ENCODE measurements at places on chromosomes 1 and 21. TPM values are rescaled to one million over a fixed set of nuclear protein-coding genes. Genes with fewer than 3 reads are reported as not detected.
A peak's percentile ranks its signal among the peaks of the same experiment; 100 is the strongest.

- DNase-seq = no peak
Observed at GRCh38 chr1:103373991-103374390, 151.5 kb upstream of the RNPC3 start.

DENND2D gene
- total RNA-seq = 2.9 TPM

DNA sequence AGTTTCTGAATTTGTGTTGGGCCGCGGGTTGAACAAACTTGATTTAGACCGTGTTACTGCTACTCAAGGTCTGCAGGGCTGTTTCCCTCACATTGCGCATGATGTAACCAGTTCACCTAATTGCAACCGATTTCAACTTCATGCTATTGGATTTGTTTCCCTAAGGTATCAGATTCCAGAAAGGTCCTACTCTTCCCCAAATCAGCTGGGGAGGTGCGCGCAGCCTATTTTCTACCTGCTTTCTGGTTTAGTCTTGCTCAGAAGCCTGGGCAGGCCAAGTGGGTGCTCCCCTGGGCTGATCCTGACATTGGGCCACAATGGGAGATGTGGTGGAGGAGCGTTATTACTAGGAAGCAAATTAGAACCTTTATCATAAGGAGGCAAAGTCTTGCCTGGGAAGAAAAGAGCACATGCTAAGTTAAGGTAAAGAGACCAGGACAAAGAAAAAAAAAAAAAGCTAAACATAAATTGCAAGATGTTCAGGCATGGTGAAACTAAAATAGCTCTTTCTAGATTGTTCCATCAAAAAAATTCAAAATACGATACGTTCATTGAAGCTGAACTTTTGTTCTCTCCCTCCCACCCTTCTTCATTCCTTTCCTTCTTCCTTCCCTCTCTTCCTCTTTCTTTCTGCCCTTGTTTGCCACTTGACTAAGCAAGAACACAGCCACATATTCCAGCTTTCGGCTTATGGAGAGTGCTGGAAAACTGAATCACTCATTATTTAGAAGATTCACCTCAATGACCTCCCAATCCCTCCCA is 28.8 kb upstream of the TARBP1 start:
- no peak for DNase-seq

CD164L2 gene
- not detected for total RNA-seq

DNA sequence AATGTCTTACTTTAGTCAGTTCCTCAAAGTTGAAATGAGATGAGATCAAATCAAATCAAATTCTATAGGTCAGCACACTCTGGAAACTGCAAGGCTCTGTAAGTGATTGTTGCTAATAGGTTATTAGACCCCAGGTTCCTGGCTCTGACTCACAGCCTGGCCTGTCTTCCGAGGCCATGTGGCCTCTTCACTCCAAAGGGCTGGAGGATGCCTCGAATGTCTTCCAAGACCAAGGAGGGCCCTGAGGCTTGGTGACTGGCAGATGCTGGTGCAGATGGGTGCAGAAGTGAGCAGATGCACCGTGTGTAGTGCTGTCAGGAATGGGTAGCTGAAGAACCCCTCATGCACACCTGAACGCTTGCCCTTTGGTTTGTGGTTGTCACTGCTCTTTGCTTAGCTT is 113.4 kb downstream of the MAB21L3 start:
- DNase-seq = no peak

- DNase-seq = no peak
Observed at GRCh38 chr1:184379111-184379752, 7.6 kb upstream of the C1orf21 start.

DNA sequence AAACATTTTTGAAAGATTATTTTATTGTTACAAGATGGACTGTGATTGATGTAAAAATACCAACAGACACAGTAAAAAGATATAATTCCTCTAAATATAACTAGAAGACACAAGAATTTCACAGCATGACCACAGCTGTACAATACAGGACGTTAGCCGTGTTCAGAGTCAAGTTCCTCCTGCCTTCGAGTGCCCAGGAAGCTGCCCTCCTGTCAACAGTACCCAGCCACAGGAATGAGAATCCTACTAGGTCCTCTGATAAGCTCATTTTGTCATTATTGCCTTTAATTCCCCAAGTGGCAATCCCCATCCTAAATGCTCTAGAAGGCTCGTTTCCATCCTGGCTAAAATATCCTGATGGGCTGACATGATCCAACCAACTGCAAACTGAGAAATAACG is 16.4 kb upstream of the CAPN2 start:
- no peak for DNase-seq

- DNase-seq = no peak
Observed at GRCh38 chr21:42413500-42413899, 9.8 kb downstream of the UBASH3A start.

DNA sequence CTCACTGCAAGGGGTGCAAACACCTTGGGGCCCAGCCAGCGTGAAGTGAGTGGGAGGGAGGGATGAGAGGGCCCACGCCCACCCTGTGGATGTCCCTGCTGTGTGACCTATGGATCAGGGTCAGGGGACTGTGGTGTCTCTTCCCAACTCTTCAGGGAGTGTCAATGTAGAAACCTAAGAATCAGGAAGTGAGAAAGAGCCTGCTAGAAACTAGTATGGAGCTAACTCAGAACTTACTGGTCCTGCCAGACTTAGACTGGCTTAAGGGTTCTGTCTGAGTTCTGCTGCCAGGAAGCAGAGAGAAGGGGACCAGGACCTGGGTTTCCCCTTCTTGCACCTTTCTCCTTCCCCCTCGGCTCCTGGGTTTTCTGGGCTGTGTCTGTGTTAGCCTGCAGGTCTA is 1.8 kb upstream of the IL10 start:
- DNase-seq = no peak

DNA sequence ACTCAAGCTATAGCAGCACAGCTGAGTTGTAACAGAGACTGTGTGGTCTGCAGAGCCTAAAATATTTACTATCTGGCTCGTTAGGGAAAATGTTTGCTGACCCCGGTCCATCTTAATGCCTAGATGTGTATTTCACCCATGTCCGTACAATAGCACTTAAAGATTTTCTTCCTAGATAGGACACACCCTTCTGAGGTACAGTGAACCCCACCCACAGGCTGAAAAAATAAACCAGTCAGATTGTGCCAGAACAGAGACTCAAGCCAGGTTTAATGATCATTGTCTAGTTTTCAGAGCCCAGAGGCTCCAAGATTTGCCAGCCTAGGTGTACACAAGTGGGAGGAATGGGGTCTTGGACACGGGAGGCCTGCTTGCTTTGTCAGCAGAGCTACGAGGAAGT is 5.6 kb downstream of the AMIGO1 start:
- no peak for DNase-seq

GRCh38 chr21:41726058-41726558 is 40.7 kb downstream of the RIPK4 start:
- no peak for DNase-seq

- DNase-seq = no peak
Observed at GRCh38 chr1:20031161-20031560, 38.8 kb upstream of the PLA2G5 start.

- DNase-seq = no peak
Observed at GRCh38 chr1:241841691-241842090, 6.3 kb upstream of the EXO1 start.

PALMD gene
- 6.0 TPM for total RNA-seq

- peak; percentile 79 for DNase-seq
Observed at GRCh38 chr1:19661721-19662228, 2.9 kb upstream of the HTR6 start.

- peak; percentile 35 for DNase-seq
Observed at GRCh38 chr1:168408539-168408865, 127.8 kb downstream of the TBX19 start.

GRCh38 chr1:55334160-55334559 is 119.0 kb upstream of the USP24 start:
- DNase-seq = no peak

WLS gene
- total RNA-seq = 27.3 TPM

- DNase-seq = no peak
Observed at GRCh38 chr1:153531638-153532037, 4.2 kb downstream of the S100A6 start.

GRCh38 chr1:164728719-164729118 is 169.7 kb downstream of the PBX1 start:
- no peak for DNase-seq

CYP4A11 gene
- not detected for total RNA-seq

GRCh38 chr1:30523055-30524020 is 200.0 kb downstream of the MATN1 start:
- DNase-seq = peak; percentile 60

GPR52 gene
- total RNA-seq = 2.9 TPM

- DNase-seq = no peak
Observed at GRCh38 chr1:178224358-178224757, 130.5 kb downstream of the RASAL2 start.

- DNase-seq = no peak
Observed at GRCh38 chr1:39822146-39822545, 33.5 kb upstream of the BMP8B start.

HP1BP3 gene
- 395 TPM for total RNA-seq

DNA sequence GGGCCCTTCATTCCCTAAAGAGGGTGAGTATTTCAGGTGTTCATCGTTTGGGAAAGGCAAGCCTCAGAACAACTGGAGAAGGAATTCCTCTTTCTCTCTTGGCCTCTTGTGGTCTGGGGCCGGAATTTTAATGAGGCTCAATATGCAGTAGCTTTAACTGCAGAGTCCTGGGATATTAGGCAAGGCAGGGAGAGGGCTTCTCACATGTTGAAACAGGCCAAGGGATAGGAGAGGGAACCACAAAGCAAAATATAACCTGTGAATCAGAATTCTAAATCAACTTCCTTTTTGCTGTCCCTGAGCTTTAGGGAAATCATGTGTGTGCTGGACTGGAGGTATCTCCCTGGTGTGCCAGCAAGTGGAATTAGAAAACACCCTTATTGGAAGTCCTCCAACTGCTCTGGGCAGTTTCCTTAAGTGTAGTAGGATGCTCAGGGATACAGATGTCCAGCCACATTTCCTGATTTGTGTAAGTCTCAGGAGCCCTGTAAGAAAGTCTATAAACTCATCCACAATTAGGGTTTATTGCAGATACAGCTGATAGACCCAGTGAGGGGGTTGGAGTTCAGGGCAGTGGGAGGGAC is 215.8 kb upstream of the ZRANB2 start:
- DNase-seq = no peak

- DNase-seq = no peak
Observed at GRCh38 chr1:6448749-6449631, 17.0 kb downstream of the TNFRSF25 start.

GRCh38 chr21:35150562-35151226 is 101.6 kb upstream of the RUNX1 start:
- peak; percentile 51 for DNase-seq

- no peak for DNase-seq
Observed at GRCh38 chr1:246569248-246570238, 3.3 kb downstream of the CNST start.

DNA sequence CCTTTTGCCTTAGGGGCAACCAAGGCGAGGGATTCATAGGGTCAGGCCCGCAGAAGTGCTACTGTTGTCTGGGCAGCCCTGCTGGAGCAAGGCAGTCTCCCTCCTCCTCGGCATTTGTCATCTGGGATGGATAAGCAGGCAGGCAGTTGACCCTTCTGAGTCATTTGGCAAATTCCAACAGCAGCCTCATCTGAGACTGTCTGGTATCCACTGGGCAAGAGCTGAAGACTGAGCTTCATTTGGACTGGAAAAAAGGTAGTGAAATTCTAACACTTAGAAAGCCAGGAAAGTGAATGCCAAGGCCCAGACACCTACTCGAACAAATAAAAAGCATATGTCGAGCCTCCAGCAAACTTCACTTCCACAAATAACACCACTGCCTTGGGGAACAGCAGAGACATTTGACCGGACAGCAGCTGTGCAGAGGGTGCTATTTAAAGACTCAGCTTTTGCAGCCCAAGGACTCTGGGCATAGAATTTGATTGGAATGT is 4.0 kb upstream of the ZBTB40 start:
- DNase-seq = peak; percentile 61

DNA sequence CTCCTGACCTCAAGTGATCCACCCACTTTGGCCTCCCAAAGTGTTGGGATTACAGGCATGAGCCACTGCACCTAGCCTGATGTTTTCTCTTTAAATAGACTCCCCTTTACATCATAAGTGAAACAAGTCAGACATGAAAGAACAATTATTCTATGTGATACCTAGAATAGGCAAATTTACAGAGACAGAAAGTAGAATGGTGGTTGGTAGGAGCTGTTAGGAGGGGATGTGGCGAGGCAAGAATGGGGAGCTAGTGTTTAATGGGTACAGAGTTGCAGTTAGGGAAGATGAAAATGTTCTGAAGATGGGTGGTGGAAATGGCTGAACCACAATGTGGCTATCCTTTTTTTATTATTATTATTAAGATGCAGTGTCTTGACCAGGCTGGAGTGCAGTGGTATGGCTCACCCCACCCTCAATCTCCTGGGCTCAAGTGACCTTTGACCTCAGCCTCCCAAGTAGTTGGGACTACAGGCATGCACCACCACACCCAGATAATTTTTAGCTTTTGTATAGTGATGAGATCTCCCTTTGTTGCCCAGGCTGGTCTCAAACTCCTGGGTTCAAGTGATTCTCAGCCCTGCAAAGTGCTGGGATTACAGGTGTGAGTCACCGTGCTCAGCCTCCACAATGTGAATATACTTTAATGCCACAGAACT is 28.4 kb downstream of the ELF3 start:
- no peak for DNase-seq

- DNase-seq = peak; percentile 6
Observed at GRCh38 chr1:179295164-179295755, 1.7 kb downstream of the SOAT1 start.

- DNase-seq = peak; percentile 22
Observed at GRCh38 chr1:205449750-205450443, 5.9 kb downstream of the BLACAT1 start.

- DNase-seq = no peak
Observed at GRCh38 chr1:47367651-47368050, 34.1 kb downstream of the CMPK1 start.

GRCh38 chr1:33561576-33561975 is 89.1 kb downstream of the ZSCAN20 start:
- no peak for DNase-seq

ASCL5 gene
- not detected for total RNA-seq

- no peak for DNase-seq
Observed at GRCh38 chr1:202199040-202199889, 5.7 kb downstream of the LGR6 start.

NSL1 gene
- 41.1 TPM for total RNA-seq

- no peak for DNase-seq
Observed at GRCh38 chr1:232162001-232162400, 467.9 kb downstream of the SIPA1L2 start.

- peak; percentile 71 for DNase-seq
Observed at GRCh38 chr1:5915587-5916571, 76.3 kb downstream of the NPHP4 start.

AMY1B gene
- total RNA-seq = not detected

DNA sequence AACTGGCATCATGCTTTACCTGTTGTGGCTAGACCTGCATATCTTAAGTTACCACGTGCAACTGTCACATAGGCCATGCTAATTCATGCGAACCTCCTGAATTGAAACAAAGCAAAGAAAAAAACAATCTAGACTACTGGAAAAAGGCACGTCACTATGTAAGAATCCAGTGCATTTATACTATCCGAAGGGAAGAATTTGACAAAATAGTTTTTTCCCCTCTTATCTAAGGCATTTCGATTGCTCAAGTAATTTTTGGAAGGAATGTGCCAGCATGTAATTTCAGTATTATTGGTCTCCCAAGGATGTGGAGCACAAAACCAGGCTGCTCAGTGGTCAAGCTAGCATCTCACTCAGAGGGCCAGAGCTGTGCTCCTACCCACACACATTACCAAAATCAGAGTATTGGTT is 31.5 kb upstream of the C1orf198 start:
- peak; percentile 98 for DNase-seq

Data from fibroblast of the aortic adventitia (primary cell).